Mucosa of descending colon (tissue), 3 donors: ENCODE measurements at places on chromosomes 3 and 15. TPM values are rescaled to one million over a fixed set of nuclear protein-coding genes. Genes with fewer than 3 reads are reported as not detected.

DNA sequence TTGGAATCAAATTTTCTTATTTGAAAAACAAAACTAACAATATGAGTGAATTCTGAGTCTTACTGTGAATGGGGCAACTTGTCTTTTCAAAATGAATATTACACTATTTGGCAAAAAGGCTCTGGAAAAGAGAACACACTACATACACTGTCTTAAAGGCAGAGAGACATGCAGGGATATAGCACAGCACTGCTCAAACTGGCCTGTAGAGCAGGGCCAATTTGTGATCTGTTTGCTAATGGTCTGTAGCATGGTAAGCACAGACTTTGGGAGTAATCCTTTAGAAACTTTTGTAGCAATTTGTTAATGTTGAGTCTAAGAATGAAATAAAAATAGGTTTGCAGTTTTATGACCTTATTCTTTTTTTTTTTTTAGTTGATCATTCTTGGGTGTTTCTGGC lies 679.8 kb upstream of the SGO1 start:
- DNase-seq, result no peak

DNA sequence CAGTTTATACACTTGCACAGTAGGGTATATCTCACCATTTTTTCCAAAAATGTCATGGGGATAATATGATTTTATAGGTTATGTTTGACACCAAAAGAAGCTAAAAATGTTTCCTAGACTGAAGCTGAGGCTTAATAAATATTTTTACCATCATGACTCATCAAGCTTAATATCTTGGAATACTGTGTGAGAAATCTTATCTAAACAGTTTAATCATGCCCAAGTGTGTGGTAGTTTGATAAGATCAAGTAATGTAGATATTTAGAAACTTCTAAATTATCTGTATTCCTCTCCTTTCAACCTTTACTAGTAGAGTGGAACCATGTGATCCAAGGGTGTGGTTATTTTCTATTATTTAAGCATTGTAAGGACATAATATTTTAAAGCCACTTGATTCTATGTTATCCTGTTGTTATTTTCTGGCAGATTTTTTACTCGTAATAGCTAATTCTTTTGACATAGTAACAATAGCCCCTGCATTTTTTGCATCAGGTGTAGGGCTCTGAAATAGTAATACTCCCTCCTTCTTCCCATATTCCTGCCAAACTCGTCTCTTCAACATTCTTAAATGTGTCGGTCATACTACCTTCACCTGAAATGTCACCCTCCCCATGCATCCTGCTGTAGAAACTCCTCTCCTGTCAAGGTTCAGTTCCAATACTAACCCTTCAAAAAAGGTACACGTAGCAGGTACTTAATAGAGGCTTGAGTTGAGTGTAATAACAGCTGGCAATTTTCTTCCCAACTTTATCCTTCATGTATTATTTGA lies 729.6 kb downstream of the NLGN1 start:
- DNase-seq, result no peak

- DNase-seq, result no peak
Observed at GRCh38 chr3:167031364-167032049, 348.6 kb downstream of the ZBBX start.

The IL12A gene
- 0.27 TPM for total RNA-seq

DNA sequence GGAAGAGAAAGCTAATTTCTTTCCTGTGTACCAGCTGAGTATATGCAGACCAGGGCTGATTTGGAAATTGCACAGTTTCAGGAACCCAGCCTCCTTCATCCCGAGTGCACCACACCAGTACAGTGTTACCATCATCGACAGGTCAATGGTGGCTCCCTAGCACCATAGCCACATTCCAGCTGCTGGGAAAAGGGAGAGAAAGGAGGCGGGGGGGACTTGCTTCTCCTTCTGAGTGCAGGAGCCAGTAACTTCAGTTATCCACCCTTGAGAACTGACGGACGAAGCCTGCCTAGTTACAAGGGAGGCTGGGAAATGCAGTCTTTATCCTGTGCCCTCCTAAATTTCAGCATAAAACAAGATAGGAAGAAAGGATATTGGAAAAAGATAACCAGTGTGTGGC lies 129.7 kb upstream of the PRICKLE2 start:
- DNase-seq, result no peak

DNA sequence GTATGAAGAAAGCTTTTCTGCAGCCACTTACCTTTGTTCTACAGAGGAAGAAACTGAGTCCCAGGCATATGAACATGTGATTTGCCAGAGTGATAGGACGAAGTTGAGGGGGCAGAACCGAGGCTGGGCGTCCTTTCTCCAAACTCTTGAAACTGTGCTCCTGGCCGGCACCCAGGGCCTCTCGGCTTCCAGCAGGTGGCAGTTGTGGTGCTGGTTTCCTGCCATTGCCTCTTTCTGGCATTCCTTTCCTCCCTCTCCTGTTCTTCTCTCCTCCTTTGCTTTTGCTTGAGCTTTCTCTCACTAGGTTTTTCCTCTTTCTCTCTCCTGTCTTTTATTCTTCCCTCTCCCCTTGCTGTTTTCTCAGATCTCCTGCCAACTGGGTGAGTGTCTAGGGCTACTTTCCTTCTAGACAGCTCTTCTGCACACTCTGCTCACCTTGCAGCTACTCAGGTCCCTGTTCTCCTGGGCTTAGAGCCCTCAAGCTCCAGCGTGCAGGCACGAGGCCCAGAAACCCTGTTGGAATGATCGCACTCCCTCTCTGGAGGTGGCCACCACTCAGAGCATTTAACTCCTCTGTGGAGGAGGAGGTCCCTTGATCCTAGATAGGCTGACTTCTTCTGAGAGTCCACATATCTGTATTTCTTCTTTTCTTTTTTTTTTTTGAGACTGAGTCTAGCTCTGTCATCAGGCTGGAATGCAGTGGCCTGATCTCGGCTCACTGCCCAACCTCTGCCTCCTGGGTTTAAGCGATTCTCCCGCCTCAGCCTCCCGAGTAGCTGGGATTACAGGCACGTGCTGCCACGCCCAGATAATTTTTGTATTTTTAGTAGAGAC lies 26.2 kb downstream of the TRAK1 start:
- DNase-seq, result no peak

DNA sequence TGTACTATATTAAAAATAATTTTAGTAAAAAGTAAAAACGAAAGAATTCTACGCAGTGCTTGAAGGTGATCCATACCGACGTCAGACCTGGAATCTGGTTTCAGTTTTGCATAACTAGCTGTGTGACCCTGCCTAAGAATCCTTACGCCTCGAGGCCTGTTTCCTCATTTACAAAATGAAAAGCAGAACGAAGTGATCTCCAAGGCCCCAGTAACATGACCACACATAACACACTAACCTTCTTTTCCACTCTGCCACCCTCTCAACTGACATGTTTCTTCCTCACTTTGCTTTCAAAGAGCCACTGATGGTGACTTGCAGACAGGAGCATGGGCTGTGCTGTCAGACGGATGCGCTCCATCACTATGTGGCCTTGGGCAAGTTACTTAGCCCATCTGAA lies 4.8 kb downstream of the MESD start:
- no peak for DNase-seq

The UBA7 gene
- 192 TPM for total RNA-seq

- DNase-seq, result no peak
Observed at GRCh38 chr15:51888593-51889195, 59.2 kb downstream of the TMOD3 start.

GRCh38 chr15:78414621-78415250 lies 23.3 kb upstream of the IREB2 start:
- peak; percentile 57 for DNase-seq

- DNase-seq, result no peak
Observed at GRCh38 chr3:166829896-166830295, 550.2 kb downstream of the ZBBX start.

DNA sequence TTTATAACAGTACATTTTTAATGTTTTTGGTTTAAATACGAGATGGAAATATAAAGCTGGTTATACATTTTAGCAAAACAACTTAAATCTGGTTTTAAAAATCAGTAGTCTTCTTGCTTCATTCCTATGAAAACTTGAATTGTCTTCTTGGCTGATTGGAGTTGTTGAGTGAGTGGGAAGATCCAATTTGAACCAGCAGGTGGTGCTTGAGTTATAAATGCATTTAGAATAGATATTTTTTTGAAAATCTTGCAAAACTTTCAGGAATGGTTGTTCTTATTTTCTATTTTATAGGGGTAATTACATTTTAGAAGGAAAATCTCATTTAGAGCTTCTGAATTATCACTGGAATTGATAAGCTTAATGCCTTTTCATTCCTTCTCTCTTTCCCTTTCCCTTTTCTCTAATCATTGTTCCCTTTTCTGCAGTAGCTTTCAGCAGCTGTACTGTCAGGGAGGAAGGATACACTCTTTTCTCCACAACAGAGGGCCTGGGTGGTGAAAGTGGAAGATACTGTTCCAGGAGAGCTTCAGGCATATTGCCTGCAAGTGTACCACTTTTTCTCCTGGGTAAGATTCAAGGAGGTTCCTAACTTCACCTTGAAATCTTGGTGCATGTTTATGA lies 335.6 kb downstream of the NLGN1 start:
- no peak for DNase-seq

- no peak for DNase-seq
Observed at GRCh38 chr3:9201266-9201665, 48.2 kb downstream of the SRGAP3 start.

GRCh38 chr3:128577711-128578110 lies 72.9 kb downstream of the RPN1 start:
- DNase-seq, result no peak

GRCh38 chr3:116038968-116039650 lies 406.2 kb downstream of the LSAMP start:
- no peak for DNase-seq

GRCh38 chr15:37015451-37015850 lies 84.9 kb downstream of the MEIS2 start:
- DNase-seq, result no peak

GRCh38 chr3:118186051-118186450 lies 848.6 kb downstream of the IGSF11 start:
- no peak for DNase-seq
